ENCODE measurements at places on chromosomes 6 and 20. TPM values are rescaled to one million over a fixed set of nuclear protein-coding genes. Genes with fewer than 3 reads are reported as not detected.

Gene ZC2HC1B
- not detected for total RNA-seq

Gene PPP1R18
- total RNA-seq: 55.1 TPM

Gene OR12D3
- total RNA-seq: not detected

Gene GRM1
- 0.07 TPM for total RNA-seq

Gene MYO6
- 21.2 TPM for total RNA-seq

Gene DLK2
- 0.20 TPM for total RNA-seq

Gene SASH1
- 120 TPM for total RNA-seq

Gene EYA4
- total RNA-seq: 0.65 TPM

Gene RIMS1
- total RNA-seq: 2.3 TPM

All from smooth muscle cell of the pulmonary artery (primary cell).